ENCODE measurements at places on chromosomes 6 and 20.

GRCh38 chr6:39812496-39812852 is 20.3 kb downstream of the DAAM2 start:
- DNase-seq: no peak

DNA sequence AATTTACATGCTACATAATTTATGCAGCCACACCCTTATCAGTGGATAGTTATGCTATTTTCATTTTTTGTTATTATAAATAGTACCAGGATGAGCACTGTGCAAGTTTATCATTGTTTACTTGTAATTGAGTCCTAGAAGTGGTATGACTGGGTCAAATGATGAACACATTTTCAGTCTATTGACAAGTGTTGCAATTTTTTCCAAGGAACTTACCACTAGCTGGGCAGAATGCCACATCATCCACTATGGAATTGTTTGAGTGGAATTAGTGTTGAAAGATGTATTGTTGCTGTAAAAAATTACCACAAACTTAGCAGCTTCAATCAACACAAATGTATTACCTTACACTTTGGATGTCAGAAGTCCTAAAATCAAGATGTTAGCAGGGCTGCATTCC is 38.1 kb upstream of the OPN5 start:
- DNase-seq: no peak

- no peak for DNase-seq
These were observed 724 bp downstream of the CDKN1A start for GRCh38 chr6:36679043-36679833.

- peak; percentile 48 for DNase-seq
These were observed 40.8 kb upstream of the FOXP4 start for GRCh38 chr6:41505122-41506049.

DNA sequence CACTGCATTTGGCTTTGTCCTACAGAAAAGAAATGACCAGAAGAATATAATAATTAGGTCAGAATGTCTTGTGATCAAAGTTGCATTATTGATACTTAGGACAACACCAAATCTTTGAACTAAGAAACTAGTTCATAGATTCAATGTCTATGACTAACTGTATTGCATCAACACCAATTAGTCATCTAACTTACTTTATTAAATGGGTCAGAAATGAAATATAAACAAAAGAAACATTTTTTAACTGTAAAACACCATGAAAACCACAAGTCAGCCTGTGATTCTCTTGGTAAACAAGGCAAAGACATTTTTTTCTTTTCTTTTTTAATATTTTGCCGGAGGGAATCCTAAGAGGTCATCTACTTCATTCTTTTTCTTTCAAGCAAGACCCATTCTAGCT is 114.1 kb upstream of the HDDC2 start:
- no peak for DNase-seq
